Stimulated activated CD8-positive, alpha-beta memory T cell treated with anti-CD3 and anti-CD28 coated beads, Interleukin-2, amount 100 ng/mL, for 1 hour (primary cell): ENCODE measurements at places on chromosomes 2 and 18.

DNA sequence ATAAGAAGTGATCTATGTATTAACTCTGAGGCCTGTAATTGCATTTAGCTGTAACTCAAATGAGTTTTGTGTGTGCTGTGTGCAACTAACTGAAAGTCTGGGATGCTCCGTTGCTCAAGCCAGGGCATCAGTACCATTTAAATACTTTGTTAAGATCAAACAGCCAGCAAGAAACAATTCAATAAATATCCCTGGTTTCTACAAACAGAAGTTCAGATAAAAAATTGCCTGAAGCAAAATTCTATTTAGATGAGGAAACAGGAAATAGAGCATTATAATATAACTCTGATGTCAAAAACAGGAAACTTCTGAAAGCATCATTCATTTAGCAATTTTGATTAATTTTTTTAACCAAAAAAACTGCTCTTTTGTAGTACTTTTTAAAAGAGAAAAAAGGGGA is 18.9 kb upstream of the SLC38A11 start:
- DNase-seq = no peak

DNA sequence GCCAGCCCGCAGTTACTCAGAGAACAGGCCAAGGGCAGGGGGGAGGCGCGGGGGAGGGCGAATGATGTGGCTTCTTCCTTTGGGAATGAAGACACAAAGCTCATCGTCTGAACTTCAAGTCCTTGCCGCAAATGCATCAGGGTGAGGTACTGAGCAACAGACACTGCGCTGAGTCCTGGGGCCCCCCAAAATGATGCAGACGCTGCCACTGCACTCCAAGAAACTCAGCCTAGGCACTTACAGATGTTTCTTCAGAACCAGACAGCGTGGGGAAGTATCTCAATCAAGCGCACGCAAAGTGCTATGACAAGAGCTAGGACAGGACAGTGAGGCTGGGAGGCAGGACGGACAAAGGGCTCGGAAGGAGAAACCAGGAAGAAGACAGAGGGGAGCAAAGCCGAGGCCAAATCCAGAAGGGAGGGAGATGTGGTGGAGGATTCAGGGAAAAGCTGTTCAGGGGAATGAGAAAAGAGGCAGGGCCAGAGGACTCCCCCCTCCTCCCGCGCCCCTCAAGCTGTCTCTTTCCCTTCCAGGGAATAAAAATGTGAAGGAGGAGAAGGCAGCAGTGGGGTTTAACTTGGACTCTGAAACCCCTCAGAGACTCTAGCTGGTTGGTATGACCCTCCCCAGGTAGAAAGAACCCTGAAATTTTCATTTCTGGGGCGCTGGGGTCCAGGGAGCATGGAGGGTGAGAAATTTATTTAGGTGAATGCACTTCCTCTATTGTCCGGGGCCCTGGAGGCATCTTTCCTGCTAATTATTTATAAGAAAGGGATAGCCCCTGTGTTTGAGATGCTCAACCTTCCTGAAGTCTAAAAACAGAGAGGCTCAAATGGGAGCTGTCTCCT is 34.9 kb downstream of the CIB4 start:
- DNase-seq = no peak

GRCh38 chr2:210324458-210324857 is 9.5 kb upstream of the MYL1 start:
- no peak for DNase-seq

- no peak for DNase-seq
Measured at GRCh38 chr2:177429688-177430325, 37.2 kb downstream of the AGPS start.

DNA sequence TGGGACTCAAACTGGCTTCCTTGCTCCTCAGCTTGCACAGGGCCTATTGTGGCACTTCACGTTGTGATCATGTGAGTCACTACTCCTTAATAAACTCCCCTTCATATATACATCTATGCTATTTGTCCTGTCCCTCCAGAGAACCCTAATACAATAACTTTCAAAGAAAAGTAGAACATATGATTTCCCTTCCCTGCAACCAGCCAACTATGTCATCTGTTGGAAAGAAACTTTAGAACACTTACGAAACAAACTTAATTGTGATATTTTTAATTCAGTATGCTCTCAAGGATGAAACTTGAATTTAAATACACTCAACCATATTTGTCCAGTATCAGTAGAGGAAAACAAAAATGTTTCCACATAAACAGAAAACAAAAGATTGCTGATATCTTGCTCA is 84.4 kb downstream of the DYM start:
- DNase-seq = no peak

DNA sequence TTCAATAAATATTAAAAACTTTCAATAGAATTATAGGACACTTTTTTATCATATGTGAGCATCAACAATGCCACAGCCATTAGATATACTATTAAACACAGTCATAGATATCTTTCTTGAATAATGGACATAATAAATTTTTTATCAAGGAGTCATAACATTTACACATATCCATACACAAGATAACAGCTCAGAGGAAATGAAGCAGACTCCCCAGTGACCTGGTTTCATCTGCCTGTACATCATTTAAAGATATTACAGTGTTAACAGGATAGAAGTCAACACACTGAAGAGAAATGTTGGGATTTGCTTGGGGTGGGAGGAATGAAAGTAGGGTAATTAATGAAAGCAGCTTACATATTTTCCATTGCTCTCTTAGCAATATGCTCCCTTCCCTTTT is 5.1 kb downstream of the SCG2 start:
- no peak for DNase-seq

- no peak for DNase-seq
Measured at GRCh38 chr2:27320958-27321543, 1.8 kb downstream of the MPV17 start.

DNA sequence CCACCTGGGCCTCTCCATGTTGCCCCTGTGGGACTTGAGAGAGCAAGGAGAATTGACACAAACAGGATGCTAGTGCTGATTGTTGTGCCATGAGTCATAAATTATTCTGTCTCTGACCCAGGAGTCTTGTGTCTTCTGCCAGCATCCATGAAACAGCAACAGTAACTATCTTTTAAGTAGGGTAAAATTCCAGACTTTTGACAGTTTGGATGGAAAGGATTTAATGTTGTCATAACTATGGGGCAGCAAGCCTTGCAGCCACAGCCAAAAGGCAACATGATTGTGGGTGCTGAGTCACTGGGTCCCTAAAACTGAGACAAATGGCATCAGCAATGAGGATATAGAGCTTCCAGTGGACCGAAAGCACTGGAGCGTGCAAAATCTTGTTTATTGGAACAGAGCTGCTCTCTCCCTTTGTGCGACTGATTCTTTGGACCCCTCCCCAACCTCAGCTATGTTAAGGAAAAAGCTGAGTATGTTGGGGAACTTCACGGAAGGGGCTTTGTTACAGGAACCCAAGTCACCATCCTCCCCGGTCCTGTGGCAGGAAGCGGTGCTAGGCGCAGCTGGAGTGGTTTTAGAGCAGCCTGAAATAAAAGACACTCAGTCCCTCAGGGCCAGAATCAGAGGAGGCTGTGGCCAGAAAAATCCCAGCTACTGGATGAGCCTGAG is 9.6 kb upstream of the ITPRIPL1 start:
- DNase-seq = no peak

- DNase-seq = no peak
Measured at GRCh38 chr2:18912225-18912888, 323.0 kb upstream of the NT5C1B start.

DNA sequence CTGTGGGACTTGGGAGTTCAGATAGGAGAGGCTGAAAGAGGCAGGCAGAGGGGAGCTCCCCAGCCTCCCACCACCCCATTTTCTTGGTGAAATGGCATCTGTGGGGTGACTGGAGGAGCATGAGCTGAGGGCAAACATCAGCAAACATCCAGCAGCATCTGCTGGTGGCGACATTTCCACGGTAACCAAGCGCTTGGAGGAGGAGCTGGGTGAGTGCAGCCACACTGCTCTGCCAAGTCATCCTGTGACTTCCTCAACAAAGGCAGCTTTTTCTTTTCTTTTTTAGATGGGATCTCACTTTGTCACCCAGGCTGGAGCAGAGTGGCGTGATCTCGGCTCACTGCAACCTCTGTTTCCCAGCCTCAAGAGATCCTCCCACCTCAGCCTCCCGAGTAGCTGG is 5.6 kb downstream of the TXNL4A start:
- DNase-seq = no peak

- no peak for DNase-seq
Measured at GRCh38 chr2:234955971-234956509, 4.2 kb downstream of the SH3BP4 start.

DNA sequence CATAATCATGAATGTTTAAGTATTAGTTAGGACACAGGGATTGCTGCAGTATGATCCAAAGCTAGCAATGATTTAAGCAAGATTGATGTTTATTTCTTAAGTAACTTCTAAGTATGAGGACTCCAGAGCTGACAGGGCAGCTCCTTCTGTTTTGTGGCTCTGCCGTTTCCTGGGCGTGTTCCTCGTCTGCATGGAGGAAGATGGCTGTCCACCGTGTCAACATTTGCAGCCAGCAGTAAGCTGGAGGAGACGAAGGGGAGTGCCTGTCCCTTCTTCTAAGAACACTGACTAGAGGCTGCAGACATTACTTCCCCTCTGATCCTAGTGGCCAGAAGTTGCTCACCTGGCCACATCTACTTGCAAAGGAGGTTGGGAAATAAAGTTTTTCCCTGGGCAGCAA is 144.1 kb downstream of the MYO1B start:
- DNase-seq = no peak

DNA sequence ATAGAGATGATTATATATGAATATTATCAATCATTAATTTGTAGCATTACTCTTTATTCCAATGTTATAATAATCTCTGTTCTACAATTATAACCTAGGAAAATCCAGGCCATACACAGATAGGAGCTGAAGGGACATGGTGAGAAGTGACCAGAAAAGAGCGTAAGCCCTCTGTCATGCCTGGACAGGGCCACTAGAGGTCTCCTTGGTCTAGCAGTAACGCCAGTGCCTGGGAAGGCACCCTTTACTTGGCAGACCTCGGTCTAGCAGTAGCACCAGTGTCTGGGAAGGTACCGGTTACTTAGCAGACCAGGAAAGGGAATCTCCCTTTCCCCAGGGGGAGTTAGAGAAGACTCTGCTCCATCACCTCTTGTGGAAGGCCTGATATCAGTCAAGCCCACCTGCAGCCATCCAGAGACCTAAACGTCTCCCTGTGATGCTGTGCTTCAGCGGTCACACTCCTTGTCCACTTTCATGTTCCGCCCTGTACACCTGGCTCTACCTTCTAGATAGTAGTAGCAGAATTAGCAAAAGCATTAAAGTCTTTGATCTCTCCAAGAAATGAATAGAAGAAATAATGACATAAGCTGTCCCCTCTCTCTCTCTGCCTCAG is 447.5 kb upstream of the FSIP2 start:
- no peak for DNase-seq

DNA sequence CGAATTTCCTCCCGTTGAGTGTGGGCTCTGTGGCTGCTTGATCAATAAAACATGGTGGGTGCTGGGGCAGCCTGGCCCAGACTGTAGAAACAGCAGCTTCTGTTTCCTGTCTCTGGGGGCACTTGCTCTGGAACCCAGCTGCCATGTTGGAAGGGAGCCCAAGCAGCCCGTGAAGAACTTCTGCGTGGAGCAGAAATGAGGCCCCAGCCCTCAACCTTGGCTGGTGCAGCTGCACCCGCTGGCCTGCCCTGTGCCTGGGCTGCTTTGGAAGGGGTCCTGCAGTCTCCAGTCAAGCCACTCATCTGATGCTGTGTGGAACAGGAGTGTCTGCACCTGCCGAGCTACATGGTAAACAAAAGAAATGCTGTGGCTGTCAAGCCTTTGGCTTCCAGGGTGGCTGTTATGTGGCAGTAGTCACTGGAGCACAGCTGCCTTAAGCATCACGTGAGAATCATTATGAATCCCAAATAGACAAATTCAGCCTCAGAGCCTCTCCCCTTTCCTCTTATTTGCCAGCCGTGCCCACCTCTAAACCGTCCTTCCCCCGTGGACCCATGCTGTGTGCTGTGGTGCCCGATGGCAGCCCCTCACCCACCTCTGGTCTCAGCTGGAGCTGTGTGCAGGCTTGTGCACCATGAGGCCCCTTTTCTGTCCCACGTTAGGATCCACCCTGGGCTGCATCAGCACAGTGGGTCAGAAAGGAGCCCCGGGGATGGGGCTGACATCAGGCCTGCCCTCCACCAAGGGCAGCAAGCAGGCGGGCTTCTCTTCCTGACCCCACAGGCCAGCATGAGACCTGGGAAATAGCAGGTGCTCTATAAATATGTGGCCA is 134.0 kb upstream of the HDAC4 start:
- no peak for DNase-seq

GRCh38 chr2:66794070-66794469 is 359.1 kb downstream of the MEIS1 start:
- DNase-seq = no peak

DNA sequence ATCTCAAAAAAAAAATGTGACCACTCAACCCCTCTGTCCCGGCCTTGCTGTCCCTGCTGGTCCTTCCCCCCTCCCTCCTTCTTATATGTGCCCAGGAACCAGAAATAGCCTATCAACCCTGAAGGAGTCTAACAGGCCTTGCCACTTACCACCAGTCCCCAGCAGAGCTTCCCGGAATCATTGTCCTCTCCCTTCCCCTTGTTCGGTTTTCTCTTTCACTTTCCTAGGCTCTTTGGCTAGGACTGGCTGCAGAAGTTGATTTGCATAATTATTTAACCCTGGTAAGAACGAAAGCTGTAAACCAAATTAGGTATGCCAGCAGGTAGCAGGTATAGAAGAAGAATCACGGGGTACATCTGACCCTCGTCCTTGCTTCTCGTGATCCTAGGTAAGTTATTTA is 72.6 kb upstream of the ZNF532 start:
- no peak for DNase-seq

- DNase-seq = no peak
Measured at GRCh38 chr18:74233933-74234325, 57.8 kb downstream of the CYB5A start.

DNA sequence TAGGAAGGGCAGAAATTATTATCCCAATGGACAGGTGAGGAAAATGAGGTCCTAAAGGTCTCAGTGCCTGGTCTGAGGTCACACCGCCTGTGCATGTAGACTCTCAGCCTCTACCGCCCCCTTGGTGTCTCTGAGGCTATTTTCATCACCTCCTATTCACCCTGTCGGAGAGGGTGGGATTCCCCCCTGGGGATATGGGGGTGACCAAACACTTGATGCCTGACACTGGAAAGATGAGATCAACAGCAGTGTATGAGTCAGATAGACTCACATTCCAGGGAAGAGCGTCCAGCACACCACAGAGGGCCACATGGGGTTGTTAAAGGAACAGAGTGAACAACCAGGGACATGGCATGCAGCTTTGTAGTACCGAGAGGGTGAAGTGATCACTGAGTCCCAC is 199.7 kb downstream of the SMAD2 start:
- no peak for DNase-seq

DNA sequence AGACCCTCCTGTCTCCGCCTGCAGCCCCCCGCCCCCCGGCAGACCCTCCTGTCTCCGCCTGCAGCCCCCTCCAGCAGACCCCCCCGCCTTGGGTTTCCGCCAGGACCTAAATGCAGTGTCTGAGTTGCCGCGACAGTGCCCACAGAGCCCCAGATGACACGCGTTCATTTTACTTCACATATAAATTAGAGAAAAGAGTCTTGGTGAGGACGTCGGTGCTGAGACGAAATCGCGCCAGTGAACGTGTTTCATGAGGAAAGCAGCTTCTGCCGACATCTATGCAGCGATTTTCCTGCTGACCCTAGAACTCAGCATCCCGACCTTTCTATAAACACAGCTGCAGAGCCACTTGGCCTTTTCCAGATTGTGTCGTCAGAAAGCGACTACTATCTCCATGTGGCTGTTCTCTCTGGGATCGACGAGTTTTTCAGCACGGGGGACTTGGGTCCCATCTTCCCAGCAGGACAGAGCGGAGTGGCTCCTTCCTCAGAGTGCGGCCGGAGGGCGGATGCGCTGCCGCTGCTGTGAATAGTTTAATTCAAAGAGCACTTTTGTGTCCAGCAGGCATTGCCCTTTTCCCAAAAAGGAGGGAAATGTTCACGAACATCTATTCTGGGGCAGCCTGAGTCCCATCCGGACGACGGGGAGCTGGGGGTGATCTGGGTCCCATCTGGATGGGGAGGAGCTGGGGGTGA is 136.7 kb downstream of the NFATC1 start:
- DNase-seq = no peak
